Stimulated activated CD4-positive, alpha-beta T cell treated with anti-CD3 and anti-CD28 coated beads, TNF-alpha, amount 100 ng/mL, for 1 hour (primary cell): ENCODE measurements at places on chromosomes 5 and 9.

- DNase-seq, result no peak
These were observed 89.0 kb downstream of the CAMK4 start for GRCh38 chr5:111313017-111313724.

DNA sequence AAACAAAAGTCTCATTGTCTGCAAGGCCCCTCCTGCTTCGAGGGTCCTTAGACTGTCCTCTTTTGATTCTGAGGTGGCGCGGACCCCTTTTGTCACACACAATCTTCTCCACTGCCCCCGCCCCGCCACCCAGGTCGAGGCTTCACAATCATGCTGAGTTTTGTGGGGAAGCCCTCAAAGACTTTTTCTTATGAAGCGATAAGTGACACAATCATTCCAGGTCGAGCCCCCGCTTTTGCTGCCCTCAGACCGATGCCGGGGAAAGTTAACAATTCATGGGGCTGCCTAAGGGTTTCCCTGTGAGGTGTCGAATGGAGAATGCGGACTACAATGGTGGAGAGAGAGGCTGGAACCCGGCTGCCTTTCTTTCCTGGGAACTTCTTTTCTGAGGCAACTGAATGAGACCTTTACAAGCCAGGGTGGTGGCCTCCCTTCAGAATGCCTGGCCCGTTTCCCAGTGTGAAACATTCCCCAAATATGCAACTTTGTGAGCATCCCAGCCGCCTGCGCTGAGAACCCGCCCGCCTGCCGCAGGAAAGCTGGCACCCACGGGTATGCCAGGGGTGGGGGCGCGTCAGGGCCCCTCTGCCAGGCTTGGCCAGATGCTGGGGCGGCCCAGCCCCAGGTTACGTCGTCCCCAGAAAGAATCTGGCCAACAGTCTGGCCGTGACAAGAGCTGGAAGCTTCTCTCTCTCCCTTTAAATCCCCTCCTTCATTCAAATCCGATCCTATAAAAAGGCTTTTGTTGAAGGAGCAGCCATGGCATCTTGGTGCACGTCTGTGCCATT is 71.9 kb downstream of the MAP1B start:
- DNase-seq, result no peak

- no peak for DNase-seq
These were observed 75.8 kb downstream of the GOLPH3 start for GRCh38 chr5:32098291-32098690.

GRCh38 chr9:73412874-73413273 is 261.2 kb downstream of the ANXA1 start:
- DNase-seq, result no peak

DNA sequence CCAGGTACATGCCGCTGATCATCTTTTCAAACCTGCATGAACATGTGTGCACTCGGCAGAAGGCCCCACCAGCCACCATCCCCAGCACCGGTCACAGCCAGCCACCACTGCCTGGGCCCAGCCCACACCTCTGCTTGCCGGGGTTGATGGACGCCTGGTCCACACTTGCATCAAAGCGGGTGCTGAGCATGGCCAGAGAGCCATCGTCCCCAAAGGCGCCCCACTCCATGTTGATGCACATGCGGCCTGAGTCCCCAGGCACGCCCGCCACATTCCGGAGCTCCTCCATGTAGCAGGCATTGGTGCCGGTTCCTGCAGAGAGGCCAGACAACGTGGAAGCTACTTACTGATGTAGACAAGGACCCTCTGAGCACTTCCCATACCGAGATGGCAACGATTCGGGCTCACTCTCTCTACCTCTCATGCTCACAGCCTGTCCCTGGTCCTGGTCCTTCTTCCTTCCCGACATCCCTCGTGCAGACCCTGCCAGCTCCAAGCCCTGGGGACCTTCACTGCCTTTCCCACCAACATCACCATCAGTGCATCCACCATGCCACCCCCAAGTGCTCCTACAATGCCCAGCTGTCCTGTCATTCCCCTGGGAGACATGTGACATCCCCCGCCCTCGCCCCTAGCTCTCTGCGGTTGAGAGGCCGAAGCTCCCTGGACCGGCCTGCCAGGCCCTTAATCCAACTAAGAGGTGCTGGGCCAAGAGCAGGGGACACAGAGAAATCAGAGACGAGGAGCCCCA is 17.2 kb downstream of the HK3 start:
- DNase-seq, result no peak

- DNase-seq, result no peak
These were observed 219.5 kb downstream of the KCTD16 start for GRCh38 chr5:144390133-144390532.

GRCh38 chr9:111483439-111483857 is 735 bp downstream of the ECPAS start:
- DNase-seq, result peak; percentile 2

GRCh38 chr5:98774192-98775033 is 950 bp downstream of the RGMB start:
- no peak for DNase-seq

DNA sequence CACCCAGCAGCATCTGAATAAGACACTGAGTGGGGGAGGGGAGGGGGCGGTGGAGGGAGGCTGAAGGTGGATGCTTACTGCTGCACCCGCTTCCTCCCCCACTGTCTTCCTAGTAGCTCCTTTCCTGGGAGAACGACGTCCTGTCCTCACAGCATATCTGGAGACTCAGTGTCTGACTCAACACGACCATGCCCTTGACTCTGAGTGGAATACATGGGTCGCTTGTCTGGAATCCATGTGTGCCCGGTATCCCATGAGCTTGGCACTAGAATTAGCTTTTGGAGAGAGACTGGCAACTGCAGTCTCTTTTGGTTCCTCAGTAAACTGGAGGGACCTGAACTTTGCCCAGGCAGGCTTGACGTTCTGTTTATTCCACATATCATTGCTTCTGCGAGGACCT is 125.4 kb upstream of the FAM120A start:
- DNase-seq, result no peak

DNA sequence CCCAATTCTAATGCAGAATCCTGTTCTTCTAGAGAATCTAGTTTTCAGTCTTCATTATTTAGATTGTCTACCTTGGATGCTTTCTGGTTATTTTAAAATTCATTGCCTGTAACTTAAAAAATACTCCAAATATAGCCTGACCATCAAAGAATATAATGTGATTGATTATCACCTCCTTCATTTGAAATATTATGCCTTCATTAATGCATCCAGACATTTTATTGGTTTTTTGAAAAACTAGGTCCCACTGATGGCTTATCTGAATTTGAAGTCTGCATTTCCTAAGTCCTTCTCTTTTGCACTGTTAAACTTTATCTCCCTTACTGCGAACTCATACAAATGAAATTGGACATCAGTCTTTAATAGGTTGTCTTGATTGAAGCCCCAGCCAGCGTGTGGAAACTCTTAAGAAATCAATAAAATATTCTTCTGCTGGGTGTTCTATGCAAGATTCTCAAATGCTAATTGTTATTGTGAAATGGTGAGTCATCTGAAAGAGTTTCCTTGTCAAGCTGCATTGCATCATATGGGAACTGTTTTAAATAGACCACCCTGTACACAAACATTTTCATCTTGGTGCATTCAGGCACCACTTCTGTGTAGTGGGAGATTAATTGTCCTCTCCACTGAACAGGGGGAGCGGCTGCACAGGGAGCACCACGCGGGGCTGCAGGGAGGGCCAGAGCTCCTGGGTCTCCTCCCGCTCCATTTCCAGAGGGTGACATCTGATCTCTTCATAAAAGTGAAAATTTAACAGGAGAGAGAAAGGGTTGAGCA is 92.3 kb upstream of the FANCC start:
- no peak for DNase-seq

GRCh38 chr5:1312993-1313833 is 18.3 kb upstream of the TERT start:
- DNase-seq, result no peak

DNA sequence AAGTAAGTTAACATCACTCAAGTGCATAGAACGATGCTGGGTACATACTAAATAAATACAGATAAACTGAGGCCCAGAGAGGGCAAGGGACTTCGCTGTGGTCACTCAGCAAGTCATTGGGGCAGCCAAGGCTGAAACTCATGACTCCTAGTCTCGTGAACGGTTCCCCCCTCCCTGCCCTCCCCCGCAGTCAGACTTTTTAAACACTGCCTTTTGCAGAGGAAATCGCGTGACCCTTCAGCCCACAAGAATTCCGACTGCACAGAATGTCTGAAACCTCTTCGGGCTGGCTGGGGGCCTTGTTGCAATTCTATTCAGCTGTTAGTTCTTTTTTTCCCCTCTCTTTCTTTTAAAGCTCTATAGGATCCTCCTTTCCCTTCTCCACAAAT is 28.1 kb downstream of the NEK6 start:
- DNase-seq, result no peak

DNA sequence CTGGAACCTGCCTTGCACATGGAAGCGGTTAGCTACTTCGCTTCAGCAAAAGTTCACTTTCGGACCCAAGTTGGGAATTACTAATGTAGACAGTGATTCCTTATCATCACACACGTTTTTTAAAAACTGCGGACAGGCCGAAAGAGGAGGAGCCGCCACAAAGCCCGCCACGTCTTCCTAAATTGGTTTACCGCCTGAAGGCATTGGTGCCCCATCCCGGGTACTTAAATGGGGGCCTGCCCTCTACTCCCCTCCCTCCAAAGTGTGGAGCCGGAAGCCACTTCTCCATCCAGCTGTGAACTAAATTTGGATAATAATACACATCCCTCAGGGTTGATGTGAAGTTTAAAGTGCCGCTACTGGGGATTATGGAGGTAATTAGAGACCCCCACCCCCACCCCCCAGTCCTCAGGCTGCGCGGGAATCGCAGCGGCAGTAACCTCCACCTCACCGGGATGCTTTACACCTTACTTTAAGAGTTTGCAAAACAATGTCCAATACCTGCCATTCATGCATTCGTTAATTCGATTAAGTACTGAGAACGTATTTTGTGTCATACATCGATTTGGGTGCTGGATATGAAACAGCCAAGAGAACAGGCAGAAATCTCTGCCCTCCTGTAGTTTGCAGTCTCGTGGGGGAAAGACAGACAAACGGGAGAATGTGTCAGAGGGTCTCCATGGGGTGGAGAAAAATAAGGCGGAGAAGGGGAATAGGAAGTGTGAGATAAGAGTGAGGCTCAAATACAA is 937 bp upstream of the MACROH2A1 start:
- DNase-seq, result no peak

- no peak for DNase-seq
These were observed 41.7 kb upstream of the TMEM250 start for GRCh38 chr9:136160381-136160841.

- DNase-seq, result no peak
These were observed 233.8 kb upstream of the MPDZ start for GRCh38 chr9:13513286-13513685.

GRCh38 chr9:99722877-99723276 is 98.8 kb upstream of the NR4A3 start:
- DNase-seq, result no peak

- DNase-seq, result no peak
These were observed 25.2 kb downstream of the SKP2 start for GRCh38 chr5:36177154-36177553.
